ENCODE measurements at places on chromosomes 1 and 21. TPM values are rescaled to one million over a fixed set of nuclear protein-coding genes. Genes with fewer than 3 reads are reported as not detected.

DNA sequence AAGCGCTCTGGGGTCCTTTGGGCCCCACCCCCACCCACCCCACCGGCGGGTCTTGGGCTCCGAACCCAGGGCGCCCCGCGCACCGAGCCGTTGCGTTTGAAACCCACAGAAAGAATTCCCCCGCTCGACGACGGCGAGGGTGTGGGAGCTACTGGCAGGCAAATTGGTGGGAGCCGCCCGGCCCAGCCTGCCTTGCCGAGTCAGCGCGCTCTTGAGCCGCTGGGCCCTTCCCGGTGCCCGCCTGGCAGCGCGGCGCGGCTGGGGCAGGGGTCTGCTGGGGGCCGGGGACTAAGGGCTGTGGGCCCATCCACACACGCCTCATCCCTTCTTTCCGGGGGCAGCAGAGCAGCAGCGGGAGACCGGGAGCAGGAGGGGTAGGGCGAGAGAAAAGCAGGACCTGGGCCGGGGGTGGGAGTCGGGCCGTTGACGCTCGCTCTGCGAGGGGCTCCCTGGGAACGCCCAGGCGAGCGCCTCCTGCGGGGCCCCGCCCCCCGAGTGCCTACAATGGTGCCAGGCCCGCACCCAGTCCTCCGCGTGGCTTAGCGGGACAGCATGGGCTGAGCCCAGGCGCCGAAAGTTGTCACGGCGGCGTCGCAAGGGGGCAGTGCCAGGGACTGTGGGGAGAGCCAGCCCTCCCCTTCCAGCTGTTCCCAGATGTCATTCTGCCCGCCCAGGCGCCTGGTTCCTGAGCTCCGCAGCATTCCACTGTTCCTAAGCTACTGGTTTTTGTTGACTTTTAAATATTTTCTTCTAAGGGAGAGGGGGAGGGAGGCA lies at the start of gene C1orf94:
Gene C1orf94 (plus strand): TSS at position 78 of the 774 bp plus-strand sequence. CDS start 883 bp downstream, outside the sequence.
- H3K36me3 ChIP-seq: no peaks in the 10 kb centered on the region
- no peak within 1 kb of the TSS for H3K4me3 ChIP-seq
- H3K4me1 ChIP-seq: no peaks in the 10 kb centered on the region
- no peak within 1 kb of the TSS for H3K27ac ChIP-seq

GRCh38 chr1:47964636-47965035 lies 32.5 kb downstream of the TRABD2B start:
- no peak overlapping the region for H3K27ac ChIP-seq
- DNase-seq: no peak
- no peaks in the 10 kb centered on the region for H3K36me3 ChIP-seq

GRCh38 chr1:215023155-215023832 lies 59.2 kb upstream of the KCNK2 start:
- H3K4me1 ChIP-seq: no peaks in the 10 kb centered on the region
- H3K36me3 ChIP-seq: no peaks in the 10 kb centered on the region
- DNase-seq: no peak
- H3K27me3 ChIP-seq: no peaks in the 10 kb centered on the region
- H3K4me3 ChIP-seq: no peak overlapping the region

DNA sequence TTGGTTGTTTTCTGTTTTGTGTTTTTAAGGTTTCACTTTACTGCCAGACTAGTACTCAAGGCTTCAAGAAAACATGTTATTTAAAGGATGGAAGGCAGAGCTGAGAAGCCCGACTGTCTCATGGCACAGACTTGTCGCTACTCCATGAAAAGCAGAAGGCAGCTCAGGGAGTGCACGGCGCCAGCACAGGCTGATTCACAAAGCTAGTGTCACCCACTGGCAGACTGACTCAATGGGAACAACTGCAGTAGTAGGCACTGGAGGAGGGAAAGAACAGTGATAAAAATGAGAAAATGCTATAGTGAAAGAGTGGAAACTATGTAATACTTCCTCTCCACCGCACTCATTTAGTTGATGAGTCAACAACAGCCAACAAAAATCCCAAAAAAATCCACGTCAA lies 14.7 kb downstream of the HSF2BP start:
- no peaks in the 10 kb centered on the region for H3K36me3 ChIP-seq
- no peak for DNase-seq
- H3K27me3 ChIP-seq: no peaks in the 10 kb centered on the region
- no peak overlapping the region for H3K27ac ChIP-seq

Gene LDLRAD2
- 0.08 TPM for total RNA-seq
